ENCODE measurements at places on chromosomes 6 and 20.

DNA sequence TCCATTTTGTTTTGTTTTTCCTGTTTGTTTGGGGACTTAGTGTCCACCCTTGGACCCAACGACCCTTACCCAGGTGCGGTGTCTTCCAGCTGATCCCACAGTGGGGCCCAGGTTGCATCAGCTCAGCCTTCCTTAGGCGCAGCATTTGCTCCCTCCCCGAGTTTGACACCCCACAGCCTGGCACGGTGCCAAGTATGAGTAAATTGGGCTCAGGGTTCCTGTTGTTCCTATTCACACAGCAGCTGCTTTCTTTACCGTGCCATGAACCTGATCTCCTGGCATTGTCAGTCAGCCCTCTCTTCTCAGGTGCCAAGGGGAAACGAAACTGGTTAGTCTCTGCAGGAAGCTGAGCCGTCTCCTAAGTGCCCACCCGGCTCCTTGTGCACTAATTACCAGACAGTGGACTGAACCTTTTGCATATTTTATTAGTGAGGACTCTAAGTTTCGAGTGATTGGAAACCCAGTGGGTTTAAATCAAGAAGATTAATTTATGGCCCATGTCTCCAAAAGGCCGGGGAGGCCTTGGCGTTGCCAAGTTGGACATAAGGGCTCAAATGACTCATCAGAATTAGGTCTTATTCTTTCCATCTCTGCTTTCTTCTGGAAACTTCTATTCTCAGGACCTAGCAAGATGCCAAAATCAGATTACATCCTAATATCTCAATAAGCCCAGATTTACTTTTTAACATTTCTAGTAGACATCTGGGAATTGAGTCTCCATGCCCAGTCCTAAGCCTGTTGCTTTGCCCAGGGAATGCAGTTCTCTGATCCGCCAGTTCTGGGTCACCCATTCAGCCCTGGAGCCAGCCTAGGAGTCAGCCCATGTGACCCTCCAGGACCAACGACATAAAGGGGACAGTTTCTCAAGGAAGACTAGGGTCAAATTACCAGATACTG lies 68.8 kb downstream of the TSHZ2 start:
- peak; percentile 92 for DNase-seq

DNA sequence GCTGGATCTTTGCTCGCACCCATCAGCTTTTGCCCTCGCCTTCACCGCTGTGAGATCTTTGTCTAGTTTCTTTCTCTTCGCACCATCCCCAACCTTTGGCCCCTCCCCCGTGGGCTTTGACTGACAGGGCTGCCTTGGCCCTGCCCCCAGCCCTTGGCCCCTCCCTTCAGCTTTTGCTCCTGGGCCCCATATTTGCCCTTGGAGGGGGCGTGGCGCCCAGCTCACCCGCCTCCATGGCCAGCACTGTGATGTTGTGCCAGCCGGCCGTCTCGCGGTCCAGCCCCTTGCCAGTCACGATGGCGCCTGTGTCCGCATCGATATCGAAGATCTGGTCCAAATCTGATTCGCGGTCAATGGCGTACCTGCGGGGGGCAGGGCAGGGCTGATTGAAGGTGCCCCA lies 81.1 kb downstream of the CD40 start:
- DNase-seq = no peak

- DNase-seq = no peak
Observed at GRCh38 chr20:60203451-60203850, 245.2 kb downstream of the CDH26 start.

DNA sequence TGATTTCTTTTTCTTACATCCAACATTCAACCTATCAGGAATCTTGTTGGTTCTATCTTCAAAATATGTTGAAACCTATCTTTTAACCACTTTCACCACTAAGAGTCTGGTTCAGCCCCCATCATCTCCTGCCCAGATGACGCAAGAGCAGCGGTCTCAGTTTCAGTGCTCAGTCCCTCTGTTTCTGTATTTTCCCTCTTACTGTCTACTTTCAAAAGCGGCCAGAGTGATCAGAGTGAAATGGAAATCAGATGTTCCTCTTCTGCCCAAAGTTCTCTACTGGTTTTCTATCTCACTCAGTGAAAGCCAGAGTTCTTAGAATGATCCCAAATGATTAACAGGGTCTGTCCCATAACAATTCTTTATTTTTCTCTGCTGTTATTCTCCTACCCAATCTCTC lies 147.9 kb upstream of the PDE7B start:
- no peak for DNase-seq

DNA sequence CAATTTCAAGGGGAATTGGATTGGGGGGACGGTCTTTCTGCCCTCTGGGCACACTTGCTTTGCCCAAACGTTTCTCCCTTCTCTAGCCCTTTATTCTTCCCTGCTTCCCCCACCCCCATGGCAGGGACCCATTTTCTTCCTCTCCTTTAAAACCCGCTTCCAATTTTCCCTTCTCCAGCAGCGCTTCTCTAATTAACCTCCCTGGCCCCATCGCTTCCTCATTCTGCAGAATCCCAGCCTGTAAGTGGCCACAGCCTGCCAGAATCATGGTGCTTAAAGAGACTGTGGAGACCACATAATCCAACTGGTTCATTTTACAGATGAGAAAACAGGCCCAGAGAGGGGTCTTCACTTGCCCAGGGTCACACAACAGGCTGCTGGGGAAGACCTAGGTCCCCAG lies 61.4 kb downstream of the CPNE5 start:
- DNase-seq = no peak

GRCh38 chr6:96542702-96543101 lies 20.2 kb upstream of the FHL5 start:
- DNase-seq = peak; percentile 2

- DNase-seq = no peak
Observed at GRCh38 chr6:117142995-117143394, 122.4 kb upstream of the VGLL2 start.

- no peak for DNase-seq
Observed at GRCh38 chr6:35724059-35724458, 12.8 kb upstream of the ARMC12 start.

DNA sequence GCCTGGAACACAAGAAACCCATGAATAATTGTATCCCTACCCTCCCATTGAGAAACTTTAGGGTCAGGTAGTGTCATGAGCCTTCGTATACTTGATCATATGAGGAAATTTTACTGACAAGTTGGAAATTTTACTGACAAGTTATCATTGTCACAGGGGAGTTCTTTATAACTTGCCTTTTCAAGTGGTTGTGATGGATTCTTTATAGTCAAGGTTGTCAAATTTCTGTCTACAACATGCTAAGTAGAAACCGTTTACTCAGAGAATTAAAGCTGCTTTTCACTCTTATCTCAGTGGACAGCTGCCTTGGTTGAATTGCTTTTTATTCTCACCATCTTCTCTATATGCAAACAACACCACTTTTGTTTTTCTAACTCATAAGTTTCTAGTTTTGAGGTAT lies 1286.4 kb downstream of the EPHA7 start:
- no peak for DNase-seq

DNA sequence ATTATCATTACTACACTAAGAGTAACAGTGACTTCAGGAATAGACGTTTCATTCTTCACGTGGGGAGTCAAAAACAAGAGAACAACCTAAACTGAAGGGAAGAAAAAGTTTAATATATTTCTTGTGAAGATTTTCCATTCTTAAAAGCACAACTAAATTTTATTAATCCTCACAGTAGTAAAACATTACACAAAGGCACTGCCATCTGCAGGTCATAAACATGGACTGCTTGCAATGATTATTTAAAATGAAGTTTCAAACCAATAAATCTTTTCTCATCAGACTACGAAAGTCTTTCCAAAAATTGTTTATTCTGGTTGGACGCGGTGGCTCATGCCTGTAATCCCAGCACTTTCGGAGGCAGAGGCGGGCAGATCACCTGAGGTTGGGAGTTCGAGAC lies 2.6 kb downstream of the NCOA5 start:
- DNase-seq = no peak

DNA sequence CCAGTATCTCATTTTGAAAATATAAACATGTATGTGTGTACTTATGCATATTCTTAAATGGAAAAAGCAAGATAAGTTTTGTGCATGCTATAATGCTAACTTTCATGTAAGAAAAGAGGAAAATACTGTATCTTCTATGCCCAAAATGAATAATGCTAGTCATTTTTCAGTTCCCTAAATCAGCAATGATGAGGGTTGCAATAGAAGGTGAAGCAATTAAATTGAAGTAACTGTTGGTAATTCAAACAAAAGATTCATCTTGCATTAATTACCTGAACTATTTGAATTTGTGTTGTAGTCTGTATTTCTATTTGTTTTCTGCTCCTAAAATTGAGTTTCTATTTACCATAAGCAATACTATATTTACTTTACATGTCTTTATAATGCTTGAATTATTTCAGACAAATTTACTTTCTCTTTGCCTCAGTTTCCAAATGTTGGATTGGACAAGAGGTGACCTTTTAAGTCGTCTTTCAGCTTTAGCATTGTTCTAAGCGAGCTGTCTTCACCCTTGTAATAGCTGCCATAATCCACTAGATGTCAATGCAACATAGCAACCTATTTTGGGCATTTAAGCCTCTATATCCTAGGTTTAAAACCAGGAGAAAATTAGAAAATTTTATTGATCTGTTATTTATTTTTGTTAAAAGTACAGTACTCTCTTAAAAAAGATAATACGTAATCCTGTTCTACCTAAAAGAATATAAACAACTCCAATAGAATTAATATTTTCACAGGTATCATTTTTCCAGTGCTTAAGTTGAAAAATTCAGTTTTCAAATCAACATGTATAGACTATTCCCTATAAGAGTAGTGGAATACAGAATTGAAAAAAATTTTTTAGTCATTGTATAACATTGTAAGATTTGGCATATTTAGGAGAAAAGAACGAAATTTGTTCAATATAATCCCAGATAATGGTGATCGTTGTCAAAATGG lies 52.3 kb upstream of the IFNGR1 start:
- DNase-seq = peak; percentile 38

DNA sequence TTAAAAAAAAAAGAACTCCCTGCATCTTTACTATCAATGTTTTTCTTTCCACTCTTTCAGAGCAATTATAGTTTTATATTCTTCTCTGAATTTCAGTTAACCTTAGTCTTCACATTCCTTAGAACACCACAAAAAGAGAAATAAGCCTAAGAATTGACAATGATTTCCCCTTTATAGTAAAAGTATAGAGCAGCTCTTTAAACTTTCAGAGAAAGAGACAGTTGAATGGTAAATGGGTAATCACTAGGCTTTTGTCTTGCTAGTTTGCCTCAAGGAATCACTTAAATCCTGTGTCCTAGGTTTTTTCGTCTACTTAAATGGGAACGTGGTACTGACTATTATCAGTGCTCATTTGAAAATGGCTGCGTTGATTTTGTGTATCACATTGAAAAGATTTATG lies 31.8 kb downstream of the SLX4IP start:
- DNase-seq = no peak

DNA sequence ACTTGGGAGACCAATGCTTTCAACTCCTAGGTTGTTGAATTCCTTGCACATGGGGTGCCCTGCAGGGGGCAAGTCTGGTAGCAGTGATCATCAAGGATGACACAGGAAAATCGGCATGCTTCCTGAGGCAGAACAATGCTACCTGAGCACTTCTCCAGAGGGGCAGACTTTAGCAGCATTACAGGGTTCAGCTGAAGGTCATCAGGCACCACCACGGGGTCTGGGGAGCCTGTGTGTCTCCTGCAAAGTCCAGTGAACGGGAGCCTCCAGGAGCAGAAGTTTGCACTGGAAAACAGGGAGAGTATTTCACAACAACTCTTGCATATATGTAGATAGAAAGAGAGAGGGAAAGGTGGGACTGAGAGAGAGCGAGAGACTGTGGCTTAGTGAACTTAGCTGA lies 10.2 kb downstream of the VSX1 start:
- DNase-seq = no peak

DNA sequence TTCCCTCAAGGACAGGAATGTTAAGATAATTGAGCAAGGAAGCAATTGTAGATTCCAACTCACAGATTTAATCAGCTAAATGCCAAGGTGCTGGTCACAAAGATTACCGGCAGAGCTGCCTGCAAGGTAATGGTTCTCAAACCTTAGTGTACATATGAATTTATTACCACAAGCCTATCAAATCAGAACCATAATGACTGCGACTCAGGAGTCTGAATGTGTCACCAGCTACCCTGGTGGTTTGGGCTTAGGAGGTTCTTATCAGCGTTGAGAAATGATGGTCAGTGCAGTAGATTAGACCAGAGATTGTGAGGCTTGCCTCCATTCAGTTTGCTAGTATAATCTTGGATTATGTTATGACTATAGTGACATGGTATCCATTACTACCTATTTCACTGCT lies 78.9 kb downstream of the MTFR2 start:
- DNase-seq = no peak

DNA sequence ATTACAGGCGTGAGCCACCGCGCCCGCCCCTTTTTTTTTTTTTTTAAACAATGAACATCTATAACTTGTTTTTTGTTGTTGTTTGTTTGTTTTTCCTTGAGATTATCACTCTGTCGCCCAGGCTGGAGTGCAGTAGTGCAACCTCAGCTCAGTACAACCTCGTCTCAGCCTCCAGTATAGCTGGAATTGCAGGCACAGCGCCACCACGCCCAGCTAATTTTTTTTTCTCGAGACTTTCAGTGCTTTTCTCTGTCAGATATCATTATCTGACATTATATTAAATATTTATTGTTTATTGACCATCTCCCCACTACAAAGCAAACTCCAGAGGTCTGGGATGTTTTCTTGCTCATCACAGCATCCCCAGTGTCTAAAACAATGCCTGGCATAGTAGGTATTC lies 2.3 kb upstream of the DLK2 start:
- no peak for DNase-seq

Measured in SHP77 (cell line).